ENCODE measurements at places on chromosomes 7 and 10.

- DNase-seq = no peak
Measured at GRCh38 chr10:7932301-7933036, 114.2 kb downstream of the TAF3 start.

DNA sequence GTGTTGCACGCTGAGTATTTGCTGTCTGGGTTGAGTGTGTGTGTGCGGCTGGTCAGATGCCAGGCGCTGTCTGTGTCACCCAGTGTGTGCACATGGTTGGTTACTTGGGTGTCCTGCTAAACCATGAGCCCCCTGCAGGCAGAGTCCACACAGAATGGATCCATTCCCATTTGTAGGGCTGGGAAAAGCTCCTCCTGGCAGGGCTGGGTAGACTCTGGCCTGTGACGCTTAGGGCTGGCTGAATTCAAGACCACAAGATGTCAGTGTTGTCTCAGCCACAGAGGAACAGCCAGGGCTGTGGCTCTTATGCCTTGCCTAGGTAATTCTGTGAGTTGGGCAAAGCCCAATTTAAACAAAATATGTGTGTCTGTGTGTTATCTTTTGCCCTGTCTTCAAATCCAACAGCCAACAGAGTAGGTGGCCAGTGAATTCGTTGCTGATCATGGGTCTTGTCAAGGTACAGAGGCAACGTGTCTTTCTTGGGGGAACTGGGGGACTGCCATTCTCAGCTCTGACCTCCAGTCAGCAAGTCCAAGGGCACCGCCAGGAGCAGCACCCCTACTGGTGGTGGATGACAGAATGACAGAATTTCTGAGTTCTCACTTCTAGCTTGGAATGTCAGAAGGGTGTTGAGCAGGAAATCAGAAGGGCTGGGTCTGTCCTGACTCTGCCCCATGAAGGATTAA, 285.1 kb downstream of the CCSER2 start:
- DNase-seq = no peak

DNA sequence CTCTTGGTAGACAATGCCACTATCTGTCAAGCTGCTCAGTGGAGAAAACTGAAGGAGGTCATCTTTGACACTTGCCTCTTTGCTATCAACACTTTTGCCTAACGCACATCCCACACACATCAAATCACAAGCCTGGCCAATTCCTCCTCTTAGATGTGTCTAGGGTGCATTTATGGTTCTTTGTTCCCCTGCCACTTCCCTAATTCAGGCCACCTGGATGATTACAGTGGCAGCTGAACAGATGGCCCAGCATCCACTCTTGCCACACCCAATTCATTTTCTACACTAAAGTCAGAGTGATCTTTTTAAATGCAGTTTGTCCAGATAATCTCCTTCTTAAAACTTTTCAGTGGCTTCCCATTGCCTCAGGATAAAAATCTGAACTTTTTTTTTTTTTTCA, 58.6 kb downstream of the LAMB4 start:
- no peak for DNase-seq

DNA sequence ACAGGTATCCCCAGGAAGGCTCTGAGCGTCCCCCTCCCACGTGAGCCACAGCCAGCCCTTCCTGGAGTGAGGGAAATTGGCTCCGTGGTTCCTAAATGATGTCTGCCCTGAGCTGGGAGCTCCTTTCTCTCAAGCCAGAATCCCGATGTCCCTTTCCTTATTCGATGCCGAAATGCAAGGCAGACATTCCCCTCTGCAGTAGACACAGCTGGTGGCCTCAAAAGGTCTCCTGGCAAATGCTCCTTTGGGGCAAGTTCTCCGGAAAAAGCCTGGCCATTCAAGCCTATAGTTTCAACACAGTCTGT, 98.9 kb downstream of the HIP1 start:
- DNase-seq = no peak

GRCh38 chr7:147771344-147771743, 819.2 kb upstream of the C7orf33 start:
- DNase-seq = no peak

- no peak for DNase-seq
Measured at GRCh38 chr10:15399060-15399661, 28.1 kb upstream of the FAM171A1 start.

GRCh38 chr10:125827133-125827532, 3.8 kb downstream of the BCCIP start:
- no peak for DNase-seq

DNA sequence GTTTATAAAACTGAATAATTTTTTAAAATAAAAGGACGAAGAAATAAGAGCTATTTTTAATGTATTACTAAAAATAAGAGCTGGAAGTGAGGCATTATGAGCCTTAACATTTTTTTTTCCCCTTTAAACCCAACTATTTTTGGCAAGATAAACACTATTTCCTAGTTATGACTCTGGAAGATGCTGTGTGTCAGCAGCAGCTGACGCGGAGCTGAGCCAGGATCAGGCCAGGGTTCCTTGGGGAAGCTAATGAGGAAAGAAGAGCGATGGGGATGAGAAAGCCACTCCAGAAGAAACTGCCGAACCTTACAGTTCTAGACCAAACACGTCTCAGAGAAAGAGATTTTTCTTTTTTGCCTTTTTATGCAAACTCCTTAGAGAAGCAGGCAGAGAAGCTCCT, 85.9 kb downstream of the USP6NL start:
- DNase-seq = no peak

DNA sequence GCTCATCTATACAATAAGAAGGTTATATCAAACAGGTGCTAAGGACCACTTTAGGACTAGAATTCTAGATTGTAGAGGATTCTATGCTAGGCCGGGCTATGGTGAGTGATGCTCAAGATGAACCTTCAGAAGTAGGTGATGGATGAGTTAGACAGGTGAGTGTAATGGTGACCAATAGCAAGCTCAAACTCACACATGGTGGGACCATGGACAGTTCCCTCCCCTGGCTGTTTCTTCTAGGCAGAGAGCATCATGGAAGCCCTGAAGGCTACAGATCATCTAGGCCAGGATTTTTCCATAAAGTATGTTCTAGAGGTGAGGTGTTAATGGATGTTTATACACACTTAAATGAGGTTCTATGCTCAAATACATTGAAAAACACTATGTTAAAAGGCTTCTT, 162.2 kb upstream of the WDR11 start:
- DNase-seq = no peak

DNA sequence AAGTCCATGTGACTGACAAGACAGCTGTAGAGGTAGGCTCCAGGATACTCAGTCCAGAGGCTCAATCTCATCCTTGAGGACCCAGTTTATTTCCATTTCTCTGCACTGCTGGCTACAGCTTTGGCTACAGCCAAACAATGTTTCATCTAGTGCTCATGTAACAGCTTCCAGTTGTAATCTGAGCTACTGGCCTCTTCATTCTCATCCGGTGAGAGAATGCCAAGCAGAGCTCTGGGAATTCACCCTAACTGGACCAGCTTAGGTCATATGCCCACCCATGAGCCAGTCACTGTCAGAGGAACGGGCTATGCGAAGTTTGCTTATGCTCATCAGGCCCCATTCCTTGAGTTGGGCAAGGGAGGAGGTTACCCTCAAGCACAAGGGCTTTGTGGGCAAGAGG, 192.9 kb downstream of the EVX1 start:
- DNase-seq = no peak

DNA sequence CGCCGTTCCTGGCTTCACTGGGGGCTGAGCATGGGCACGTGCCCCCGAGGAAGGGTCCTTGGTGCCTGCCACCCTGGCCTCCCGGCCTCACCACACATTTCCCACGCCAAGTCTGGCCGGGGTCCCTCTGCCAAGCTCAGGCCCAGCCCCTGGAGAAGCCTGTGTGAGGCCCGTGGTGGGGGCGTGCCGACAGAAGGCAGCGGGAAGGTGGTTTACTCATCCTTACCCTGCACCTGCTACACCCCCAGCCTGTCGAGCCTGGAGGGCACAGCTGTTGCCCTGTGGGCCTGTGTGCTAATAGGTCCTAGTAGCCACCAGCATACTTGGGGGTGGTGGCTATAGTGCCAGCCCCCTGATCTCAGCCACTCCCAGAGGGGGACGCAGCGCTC, 46.7 kb downstream of the NKX6-2 start:
- DNase-seq = no peak

DNA sequence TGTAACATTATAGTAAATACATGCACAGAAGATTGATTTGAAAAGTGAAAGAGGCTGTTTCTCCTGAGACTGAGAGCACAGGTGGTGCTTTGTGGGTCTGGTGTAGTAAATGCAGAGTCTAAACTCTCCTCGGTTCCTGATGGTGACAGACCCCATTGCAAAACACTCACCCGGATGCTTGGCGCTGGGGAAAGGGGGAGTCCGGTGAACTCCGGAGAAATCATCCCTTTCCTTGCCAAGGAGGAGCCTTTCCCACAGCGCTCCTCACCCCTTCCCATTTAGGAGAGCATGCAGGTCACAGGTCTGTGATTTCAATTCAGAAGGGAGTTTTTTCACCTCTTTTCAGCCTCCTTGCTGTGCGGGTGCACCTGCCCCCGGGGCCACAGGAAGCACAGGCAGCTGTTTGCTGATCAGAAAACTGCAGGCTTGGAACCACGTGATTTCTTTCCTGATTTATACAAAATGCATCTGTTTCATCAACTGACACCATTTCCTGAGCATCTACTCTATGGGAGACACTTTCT, 75.6 kb upstream of the LYZL2 start:
- DNase-seq = no peak

DNA sequence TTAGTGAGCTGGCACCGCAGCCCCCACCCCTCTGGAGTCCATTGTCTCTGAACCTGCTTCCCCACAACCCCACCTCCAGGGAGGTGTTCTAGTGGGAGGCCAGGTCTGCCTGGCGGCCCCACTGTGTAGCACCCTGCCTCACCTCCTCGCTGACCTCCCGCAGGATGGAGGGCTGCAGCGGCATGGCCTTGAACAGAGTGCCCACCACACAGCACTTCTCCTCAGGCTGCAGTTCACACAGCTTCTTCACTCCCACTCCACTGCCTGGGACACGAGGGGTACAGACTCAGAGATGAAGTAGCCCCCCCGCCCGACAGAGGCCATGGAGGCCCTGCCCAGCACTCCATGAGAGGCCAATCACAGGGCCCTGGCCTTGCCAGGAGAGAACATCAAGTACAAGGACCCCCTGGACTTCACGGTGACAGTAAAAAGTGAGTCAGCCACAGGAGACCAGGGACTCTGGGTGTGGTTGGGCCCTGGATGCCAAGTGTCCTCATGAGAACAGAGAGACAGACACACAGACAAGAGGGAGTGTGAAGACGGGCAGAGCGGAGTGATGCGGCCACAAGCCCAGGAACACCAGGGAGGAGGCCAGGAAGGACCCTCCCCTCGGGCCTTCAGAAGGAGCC, 5.4 kb downstream of the POLD2 start:
- no peak for DNase-seq

GRCh38 chr10:51092402-51092801, 18.1 kb downstream of the PRKG1 start:
- no peak for DNase-seq

DNA sequence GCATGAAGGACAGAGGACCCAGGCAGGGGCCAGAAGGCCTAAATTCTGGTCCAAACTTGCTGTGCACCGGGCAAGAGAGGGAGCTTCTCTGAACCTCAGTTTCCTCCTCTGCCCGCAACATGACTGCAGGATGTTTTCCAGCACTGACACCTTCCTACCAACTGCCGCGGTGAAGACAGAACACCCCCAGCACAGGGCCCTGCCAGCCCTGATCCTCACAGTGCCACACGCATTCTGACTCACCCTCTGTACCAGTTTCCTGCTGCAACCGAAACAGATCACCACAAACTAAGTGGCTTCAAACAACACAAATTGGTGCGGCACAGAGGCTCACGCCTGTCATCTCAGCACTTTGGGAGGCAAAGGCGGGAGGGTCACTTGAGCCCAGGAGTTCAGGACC, 18.1 kb downstream of the MAD1L1 start:
- DNase-seq = no peak

- no peak for DNase-seq
Measured at GRCh38 chr10:123965973-123966895, 74.6 kb upstream of the CPXM2 start.

DNA sequence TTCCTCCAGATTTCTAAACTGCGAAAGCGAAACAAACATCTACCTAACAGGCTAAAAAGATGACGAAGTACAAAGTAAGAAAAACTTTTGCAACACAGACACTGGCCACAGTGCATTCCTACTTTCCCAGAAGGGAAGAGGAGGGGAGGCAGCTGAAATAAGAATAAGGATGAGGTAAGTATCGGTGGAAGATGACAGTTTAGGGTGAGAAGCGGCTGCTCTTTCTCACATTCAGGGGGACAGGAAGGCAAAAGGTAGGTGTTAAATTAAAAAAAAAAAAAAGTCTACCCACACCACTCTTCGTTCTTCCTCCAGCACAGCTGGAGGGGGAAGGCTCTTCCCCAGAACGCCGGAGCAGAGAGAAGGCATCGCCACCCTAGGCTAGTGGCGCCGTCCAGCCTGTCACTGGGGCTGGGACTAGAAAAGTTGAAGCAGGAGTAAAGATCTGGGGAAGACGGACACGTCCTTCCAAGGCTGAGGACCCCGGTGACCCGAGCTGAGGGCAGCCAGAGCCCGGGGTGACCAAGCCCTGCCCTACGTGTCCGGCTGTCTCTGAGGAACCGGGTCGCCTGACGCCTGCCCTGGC, 846 bp downstream of the DNAJC1 start:
- DNase-seq = no peak

DNA sequence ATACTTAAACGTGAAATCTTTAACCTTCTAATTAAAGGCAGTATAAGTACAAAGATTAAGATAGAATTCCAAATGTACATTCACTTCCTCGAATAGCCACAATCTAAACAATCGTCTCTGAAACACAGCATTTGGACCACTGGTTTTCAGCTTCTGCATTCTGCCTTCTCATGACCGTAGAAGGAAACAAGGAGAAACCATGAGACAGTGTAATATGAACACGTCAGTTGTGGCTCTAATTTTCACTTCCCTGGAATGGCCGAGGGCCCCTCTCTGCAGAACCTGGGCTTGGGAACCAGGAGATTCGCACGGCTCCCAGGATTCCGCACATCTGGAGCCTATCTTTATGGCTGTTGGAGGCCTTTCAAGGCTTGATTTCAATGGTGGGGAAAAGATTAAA, 189.3 kb downstream of the KLF6 start:
- DNase-seq = no peak

- no peak for DNase-seq
Measured at GRCh38 chr10:69663369-69663947, 33.4 kb downstream of the FAM241B start.

DNA sequence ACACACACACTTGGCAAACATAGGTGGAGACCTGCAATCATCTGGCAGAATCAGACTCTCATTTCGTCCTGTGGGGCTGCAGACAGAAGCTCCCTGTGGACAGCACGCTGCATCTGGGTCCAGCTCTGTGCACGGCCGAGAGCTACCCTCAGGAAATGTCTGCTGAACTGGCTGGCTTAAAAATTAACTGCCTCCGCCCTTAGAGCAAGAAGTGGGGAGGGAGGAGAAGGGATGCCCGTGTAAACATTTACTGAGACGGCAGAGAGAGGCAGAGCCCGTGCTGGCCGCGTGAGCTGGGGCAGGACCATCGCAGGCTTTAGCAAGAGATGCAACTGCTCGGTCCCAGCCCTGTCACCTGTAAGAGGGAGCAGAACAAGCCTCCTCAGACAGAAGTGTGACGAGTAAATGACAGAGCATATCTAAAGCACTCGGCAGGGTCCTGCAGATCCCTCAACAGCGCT, 81.8 kb downstream of the TNS3 start:
- DNase-seq = no peak

GRCh38 chr10:74704629-74705357, 121.6 kb upstream of the KAT6B start:
- no peak for DNase-seq

GRCh38 chr10:103180491-103180890, 12.6 kb downstream of the NT5C2 start:
- no peak for DNase-seq

- no peak for DNase-seq
Measured at GRCh38 chr7:134472572-134473244, 13.8 kb upstream of the AKR1B1 start.
